ENCODE measurements at places on chromosomes 2 and 18. TPM values are rescaled to one million over a fixed set of nuclear protein-coding genes. Genes with fewer than 3 reads are reported as not detected.
A peak's percentile ranks its signal among the peaks of the same experiment; 100 is the strongest.

SDC1 gene
- not detected for polyA plus RNA-seq

ALLC gene
- not detected for polyA plus RNA-seq

KCNF1 gene
- polyA plus RNA-seq = not detected

SCYGR4 gene
- not detected for polyA plus RNA-seq

POMC gene
- 10.9 TPM for polyA plus RNA-seq

GAREM2 gene
- 3.1 TPM for polyA plus RNA-seq

- DNase-seq = no peak
These were observed 73.9 kb upstream of the SIX2 start for GRCh38 chr2:45083175-45083574.

- DNase-seq = no peak
These were observed 1113.3 kb downstream of the TSN start for GRCh38 chr2:122868646-122869275.

GRCh38 chr2:133838642-133839365, 270.5 kb upstream of the NCKAP5 start:
- DNase-seq = no peak

- DNase-seq = no peak
These were observed 78.0 kb downstream of the MARCHF4 start for GRCh38 chr2:216294305-216294704.

DNA sequence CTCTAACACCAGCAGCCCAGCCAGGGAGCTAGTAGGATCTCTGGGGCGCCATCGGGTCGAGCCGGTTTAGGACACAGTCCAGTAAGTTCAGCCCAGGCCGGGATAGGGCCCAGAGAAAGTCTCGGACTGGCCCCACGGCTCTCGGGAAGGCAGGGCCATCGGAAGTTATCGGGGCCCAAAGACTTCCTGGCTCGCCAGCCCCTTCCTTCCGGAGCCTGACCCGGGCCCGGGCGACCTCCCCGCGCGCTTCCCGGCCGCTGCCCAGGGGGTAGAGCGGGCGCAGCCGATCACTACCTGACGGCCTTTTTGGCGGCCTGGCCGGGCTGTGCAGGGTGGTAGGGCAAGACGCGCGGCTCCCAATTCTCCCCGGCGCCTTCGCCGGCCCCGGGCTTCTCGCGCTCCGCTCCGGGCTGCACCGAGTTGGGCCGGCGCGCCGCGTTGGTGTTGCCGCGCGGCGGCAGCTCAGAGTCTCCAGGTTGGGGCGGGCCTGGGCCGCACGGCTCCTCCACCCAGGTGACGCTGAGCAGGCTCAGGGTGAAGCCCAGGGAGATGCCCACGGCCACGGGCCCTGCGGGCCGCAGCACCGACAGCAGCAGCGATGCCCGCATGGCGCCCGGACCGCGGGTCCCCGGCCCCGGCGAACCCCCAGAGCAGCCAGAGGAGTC, 546 bp downstream of the CHPF start:
- no peak for DNase-seq

GRCh38 chr18:62723666-62724281, 8.4 kb downstream of the PHLPP1 start:
- DNase-seq = no peak

GRCh38 chr2:178796079-178796677, 11.0 kb downstream of the TTN start:
- DNase-seq = no peak

- no peak for DNase-seq
These were observed 3.2 kb upstream of the TGOLN2 start for GRCh38 chr2:85330839-85331636.

- no peak for DNase-seq
These were observed 19.3 kb downstream of the MRPL30 start for GRCh38 chr2:99200076-99200800.

GRCh38 chr2:21194858-21195271, 71.1 kb downstream of the TDRD15 start:
- DNase-seq = no peak

- DNase-seq = peak; percentile 79
These were observed 1.2 kb downstream of the SEMA4C start for GRCh38 chr2:96868555-96869280.

GRCh38 chr2:215796140-215796855, 217.1 kb downstream of the MREG start:
- no peak for DNase-seq

GRCh38 chr18:61883547-61883946, 9.3 kb downstream of the RNF152 start:
- DNase-seq = no peak

DNA sequence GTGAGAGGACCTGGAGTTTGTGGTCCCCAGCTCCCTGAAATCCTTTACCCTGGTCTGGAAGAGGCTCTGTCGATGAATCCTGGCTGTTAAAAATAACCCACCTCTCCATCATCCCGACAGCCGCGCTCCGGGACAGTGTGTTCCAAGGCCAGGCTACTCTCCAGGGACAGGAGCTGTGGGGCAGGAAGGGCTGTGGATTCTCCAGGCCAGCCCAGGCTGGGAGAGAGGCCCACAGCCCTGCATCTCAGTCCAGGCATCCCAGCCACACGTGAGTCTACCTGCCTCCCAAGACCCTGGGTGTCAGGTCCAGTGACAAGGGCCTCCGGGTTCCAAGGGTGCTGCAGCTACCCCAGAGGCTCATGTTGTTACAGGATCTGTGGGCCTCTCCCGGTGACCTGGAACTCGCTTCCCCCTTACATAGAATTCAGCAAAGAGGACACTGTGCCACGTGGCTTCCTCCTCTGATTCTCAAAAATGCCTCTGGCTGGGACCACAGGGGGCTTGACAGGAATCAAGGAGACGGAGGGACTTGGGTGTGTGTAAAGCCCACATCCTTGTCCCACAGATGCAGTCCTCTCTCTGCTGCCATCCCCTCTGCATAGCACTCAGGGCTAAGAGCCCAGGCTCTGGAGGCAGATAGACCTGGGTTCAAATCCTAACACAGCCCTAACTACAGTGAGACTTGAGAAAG, 17.3 kb downstream of the ADRA2B start:
- DNase-seq = no peak

GRCh38 chr2:36568516-36569246, 29.3 kb downstream of the FEZ2 start:
- DNase-seq = no peak

GRCh38 chr2:130823886-130824491, 12.7 kb upstream of the ARHGEF4 start:
- no peak for DNase-seq
